ENCODE measurements at places on chromosomes 7 and 10.
A peak's percentile ranks its signal among the peaks of the same experiment; 100 is the strongest.

- DNase-seq = no peak
These were observed 12.1 kb upstream of the SHH start for GRCh38 chr7:155824227-155824886.

DNA sequence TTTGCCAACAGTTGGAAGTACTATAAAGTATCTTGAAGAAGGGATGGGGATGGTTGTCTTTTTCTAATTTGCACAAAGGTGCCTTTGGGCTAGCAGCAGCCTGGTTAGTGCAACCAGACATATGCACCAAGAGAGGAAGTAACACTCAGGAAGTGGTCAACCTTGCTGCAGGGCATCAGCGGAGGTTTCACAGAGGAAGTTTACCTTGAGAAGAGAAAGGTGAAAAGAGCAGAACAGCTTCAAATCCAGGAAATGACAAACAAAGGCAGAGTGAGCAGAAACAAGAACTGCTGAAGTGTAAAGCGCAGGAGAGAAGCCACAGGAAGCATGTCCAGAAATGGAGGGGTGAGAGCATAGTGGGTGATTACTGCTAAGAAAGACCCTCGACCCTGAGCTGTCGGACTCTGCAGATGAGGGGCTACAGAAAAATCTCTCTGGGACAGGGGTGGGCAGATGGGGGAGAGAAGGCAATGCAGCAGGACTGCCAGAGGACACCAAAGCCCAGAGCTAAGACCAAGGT lies 66.9 kb downstream of the STK17A start:
- no peak for DNase-seq

- no peak for DNase-seq
These were observed 43.9 kb downstream of the LYZL1 start for GRCh38 chr10:29332761-29333148.

- DNase-seq = no peak
These were observed 380.9 kb downstream of the GATA3 start for GRCh38 chr10:8435186-8436055.

GRCh38 chr7:116834815-116835504 lies 27.4 kb upstream of the CAPZA2 start:
- no peak for DNase-seq

- DNase-seq = peak; percentile 49
These were observed 1.6 kb downstream of the TCF7L2 start for GRCh38 chr10:112951359-112952281.

GRCh38 chr7:2956526-2957368 lies 86.9 kb downstream of the CARD11 start:
- no peak for DNase-seq

GRCh38 chr10:78301481-78301880 lies 267.8 kb downstream of the RPS24 start:
- DNase-seq = no peak

GRCh38 chr10:8618834-8619233 lies 564.3 kb downstream of the GATA3 start:
- DNase-seq = no peak

- DNase-seq = peak; percentile 30
These were observed 68.4 kb downstream of the CDC123 start for GRCh38 chr10:12264204-12264940.

- no peak for DNase-seq
These were observed 108.1 kb downstream of the SNX10 start for GRCh38 chr7:26399736-26400135.

DNA sequence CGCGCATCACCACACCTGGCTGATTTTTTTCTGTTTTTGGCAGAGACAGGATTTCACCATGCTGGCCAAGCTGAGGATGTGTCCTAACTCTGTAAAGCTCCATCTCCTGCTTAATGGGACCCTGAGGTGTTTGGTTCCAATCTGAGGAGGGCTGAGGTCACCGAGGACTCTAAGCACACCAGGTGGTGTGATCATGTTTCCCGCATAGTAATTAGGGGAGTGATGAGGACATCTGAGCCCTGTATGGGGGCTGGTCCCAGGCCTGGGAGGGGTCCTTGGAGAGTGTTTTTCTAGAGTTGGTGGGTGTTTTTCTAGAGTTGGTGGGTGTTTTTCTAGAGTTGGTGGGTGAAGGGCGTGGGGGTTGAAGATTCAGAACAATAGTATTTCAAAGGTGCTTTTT lies 3.0 kb upstream of the ABHD11 start:
- no peak for DNase-seq

GRCh38 chr7:55288070-55288824 lies 76.9 kb upstream of the LANCL2 start:
- DNase-seq = no peak

GRCh38 chr7:128069373-128070364 lies 38.4 kb upstream of the LRRC4 start:
- no peak for DNase-seq

GRCh38 chr7:117704063-117704462 lies 169.2 kb downstream of the CTTNBP2 start:
- no peak for DNase-seq

GRCh38 chr10:373526-374309 lies 238.5 kb downstream of the ZMYND11 start:
- DNase-seq = peak; percentile 61

- no peak for DNase-seq
These were observed 31.1 kb upstream of the DDX50 start for GRCh38 chr10:68870061-68870460.

GRCh38 chr7:48004638-48005037 lies 24.3 kb downstream of the SUN3 start:
- DNase-seq = no peak

DNA sequence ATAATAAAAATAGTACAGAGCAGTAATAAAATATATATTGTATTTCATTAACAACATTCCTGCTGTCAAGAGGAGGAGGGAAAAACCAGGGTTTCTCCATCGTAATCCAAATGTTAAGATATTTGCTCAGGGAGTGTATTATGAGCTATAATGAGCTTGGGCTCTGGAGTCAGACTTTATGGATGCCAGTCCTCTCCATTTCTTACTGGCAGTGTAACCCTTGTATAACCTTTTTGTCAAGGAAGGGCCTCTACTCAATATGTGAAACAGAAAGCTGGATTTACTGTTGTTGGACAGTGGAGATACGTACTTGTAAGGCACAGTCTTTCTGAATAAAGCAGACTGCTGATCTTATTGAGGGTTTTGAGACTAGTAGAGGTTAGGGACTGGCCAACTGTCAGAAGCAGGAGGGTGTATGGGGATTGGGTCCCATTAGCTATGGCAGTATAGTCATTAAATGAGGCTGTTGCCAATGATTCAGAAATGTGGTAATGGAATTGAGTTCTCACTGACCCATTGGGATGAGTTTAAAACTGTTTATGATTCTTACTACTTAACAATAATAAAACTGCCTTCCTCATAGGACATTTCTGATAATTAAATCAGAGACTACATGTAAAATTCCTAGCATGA lies 56.5 kb downstream of the ZNF277 start:
- no peak for DNase-seq

GRCh38 chr10:18418541-18419215 lies 232.7 kb downstream of the NSUN6 start:
- no peak for DNase-seq

DNA sequence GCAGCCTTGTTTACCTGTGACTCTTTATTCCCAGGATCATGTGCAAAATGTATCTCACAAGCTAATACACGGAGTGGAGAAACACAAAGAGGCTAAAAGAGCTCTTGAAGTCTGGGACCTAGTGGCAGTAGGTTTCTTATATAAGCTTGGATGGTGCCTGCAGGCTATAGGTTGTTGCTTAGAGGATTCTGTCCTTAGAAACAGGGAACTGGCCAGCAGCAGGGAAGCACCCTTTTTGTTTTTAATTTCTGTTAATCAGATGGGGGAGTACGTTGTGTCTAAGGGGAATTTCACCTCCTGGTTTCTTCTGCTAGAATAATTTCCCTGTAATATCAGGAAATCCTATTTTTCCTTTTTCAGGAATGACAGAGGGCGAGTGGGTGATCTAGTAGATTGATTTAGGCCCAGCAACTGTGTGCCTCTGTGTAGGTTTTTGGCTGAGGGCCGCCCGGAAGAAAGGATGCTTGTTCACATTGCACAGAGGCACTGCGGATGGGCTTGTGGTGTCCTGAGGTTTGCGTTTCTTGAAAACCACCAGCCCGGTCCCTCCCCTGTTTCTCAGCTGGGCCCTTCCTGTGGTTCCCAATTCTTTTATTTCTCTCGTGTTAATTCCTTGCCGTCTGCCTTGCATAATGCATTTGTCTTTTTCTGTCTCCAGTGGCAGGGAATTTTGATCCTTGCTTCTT lies 158.0 kb downstream of the CAMK1D start:
- DNase-seq = no peak

DNA sequence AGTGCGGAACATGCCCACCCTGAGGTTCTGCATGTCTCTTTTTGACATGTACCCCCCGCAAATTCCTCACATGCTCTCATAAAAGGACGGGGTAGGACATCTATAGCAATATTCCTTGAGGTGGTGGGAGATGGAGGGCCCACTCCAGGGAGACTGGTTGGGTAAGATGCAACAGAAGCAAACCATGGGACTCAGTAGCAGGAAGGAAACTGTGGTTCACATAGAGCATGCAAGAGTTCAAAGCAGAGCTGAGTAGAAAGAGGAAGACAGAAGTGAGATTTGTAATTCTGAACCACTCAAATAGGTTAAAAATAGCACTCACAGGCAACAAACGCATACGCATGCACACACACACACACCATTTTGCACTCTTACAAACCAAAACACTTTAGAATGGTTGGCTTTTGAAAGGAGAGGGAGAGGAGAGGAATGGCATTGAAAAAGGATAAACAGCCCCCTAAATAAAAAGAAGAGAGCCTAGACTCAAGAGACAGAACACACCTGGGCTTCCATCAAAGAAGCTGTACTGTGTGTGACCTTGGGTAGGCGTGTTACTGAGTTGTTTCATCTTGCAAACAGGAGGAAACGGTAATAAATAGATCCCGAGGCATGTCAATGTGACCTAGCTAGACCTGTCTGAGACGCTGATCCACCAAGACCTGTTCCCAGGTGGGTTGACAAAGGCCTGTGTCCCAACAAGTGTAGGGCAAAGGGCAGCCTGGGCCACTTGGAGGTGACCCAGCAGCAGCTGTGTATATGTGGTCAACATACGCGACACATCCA lies 77.6 kb upstream of the LRRC4 start:
- no peak for DNase-seq

DNA sequence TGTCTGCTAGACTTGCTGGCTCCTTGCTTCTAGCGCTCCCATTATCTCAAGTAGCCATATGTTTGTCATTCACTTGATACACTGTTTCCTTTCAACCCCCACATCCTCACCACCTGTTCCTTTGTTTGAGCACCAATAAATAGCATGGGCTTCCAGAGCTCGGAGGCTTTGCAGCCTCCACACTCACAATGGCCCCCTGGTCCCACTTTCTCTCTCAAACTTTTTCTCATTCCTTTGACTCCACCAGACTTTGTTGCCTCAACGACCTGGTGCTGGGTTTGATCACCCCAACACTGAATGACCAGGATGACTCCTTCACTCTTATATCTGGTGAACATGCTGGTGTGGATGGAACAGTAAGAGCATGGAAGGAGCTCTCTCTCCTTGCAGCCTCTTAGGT lies 114.5 kb upstream of the TRIM24 start:
- DNase-seq = no peak

DNA sequence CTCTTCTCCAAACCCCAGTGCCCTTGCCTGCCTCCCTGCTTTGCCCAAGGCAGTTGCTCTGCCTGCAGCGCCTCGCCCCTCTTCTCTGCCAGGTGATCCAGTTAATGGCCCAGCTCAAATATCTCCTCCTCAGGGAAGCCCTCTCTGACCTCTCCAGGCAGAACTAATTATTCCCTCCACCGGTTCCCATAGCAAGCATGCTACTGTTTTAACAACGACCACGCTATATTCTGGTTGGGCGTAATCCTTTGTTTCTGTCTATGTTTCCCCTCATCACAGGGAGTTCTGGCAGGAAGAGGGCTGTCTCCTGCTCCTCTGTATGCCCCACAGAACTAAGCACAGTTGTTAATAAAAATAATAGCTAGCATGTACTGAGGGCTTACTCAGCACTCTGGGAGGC lies 36.8 kb upstream of the R3HCC1L start:
- no peak for DNase-seq

Data from fibroblast of skin of left biceps (primary cell).